ENCODE measurements at places on chromosomes 1 and 21.
A peak's percentile ranks its signal among the peaks of the same experiment; 100 is the strongest.

GRCh38 chr1:54811066-54811465 lies 9.9 kb upstream of the TTC22 start:
- H3K27ac ChIP-seq = no peak overlapping the region
- H3K4me3 ChIP-seq = no peak overlapping the region
- no peaks in the 10 kb centered on the region for H3K36me3 ChIP-seq
- H3K4me1 ChIP-seq = peaks cover 4% of the 10 kb centered on the region

GRCh38 chr1:110763149-110763548 lies 88.4 kb upstream of the KCNA3 start:
- H3K27me3 ChIP-seq = no peaks in the 10 kb centered on the region
- no peaks in the 10 kb centered on the region for H3K36me3 ChIP-seq
- no peaks in the 10 kb centered on the region for H3K4me1 ChIP-seq
- H3K4me3 ChIP-seq = no peak overlapping the region
- no peak for DNase-seq

DNA sequence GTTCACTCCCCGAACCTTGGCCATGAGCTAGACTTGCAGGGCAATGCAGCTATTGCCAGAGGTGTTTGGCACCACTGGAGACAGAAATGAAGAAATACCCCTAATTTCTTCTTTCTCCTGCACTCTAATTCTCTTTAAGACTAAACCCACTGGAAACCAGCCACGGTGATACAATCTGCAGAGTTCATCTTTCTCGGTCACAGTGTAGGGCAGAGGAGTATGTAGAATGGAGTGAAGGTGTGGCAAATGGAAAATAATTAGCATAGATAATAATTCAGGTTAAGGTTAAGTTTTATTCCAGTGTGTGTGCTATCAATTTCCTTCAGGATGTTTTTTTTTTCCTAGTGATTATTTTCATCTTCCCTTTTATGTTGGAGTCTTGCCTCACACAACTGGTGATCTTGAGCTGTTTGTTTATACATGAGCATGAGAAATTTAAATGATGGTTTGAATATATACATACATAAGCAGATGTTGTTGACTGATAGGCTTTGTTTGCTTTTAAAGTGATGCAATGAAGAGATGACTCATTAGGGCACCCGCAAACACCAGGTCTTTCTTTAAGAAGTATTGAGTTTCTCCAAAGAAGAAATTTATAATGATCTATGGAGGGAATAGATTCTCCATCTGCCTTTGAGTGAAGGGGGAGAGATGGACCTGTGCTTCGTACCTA lies 81.9 kb downstream of the SPATA17 start:
- H3K27ac ChIP-seq = no peak overlapping the region
- no peaks in the 10 kb centered on the region for H3K27me3 ChIP-seq
- H3K36me3 ChIP-seq = no peaks in the 10 kb centered on the region
- peak; percentile 4 for DNase-seq
- H3K4me1 ChIP-seq = no peaks in the 10 kb centered on the region

DNA sequence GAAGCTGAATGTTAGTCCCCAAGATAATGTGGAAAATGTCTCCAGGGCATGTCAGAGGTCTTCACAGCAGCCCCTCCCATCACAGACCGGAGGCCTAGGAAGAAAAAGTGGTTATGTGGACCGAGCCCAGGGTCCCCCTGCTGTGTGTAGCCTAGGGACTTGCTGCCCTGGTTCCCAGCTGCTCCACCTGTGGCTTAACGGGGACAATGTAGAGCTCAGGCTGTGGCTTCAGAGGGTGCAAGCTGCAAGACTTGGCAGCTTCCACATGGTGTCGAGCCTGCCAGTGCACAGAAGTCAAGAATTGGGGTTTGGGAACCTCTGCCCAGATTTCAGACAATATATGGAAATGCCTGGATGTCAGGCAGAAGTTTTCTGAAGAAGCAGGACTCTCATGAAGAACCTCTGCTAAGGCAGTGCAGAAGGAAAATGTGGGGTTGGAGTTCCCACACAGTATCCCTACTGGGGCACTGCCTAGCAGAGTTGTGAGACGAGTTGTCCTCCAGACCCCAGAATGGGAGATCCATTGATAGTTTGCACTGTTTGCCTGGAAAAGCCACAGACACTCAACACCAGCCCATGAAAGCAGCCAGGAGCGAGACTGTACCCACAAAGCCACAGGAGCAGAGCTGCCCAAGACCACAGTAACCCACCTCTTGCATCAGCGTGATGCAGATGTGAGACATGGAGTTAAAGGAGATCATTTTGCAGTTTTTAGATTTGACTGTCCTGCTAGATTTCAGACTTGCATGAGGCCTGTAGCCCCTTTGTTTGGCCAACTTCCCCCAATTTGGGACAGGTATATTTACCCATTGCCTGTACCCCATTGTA lies 204.9 kb downstream of the MRPL39 start:
- H3K4me1 ChIP-seq = no peaks in the 10 kb centered on the region
- H3K36me3 ChIP-seq = no peaks in the 10 kb centered on the region
- H3K27me3 ChIP-seq = no peaks in the 10 kb centered on the region
- DNase-seq = no peak

GRCh38 chr1:21766210-21766609 lies 16.7 kb downstream of the USP48 start:
- H3K4me1 ChIP-seq = peaks cover 9% of the 10 kb centered on the region
- no peaks in the 10 kb centered on the region for H3K27me3 ChIP-seq
- H3K27ac ChIP-seq = no peak overlapping the region

DNA sequence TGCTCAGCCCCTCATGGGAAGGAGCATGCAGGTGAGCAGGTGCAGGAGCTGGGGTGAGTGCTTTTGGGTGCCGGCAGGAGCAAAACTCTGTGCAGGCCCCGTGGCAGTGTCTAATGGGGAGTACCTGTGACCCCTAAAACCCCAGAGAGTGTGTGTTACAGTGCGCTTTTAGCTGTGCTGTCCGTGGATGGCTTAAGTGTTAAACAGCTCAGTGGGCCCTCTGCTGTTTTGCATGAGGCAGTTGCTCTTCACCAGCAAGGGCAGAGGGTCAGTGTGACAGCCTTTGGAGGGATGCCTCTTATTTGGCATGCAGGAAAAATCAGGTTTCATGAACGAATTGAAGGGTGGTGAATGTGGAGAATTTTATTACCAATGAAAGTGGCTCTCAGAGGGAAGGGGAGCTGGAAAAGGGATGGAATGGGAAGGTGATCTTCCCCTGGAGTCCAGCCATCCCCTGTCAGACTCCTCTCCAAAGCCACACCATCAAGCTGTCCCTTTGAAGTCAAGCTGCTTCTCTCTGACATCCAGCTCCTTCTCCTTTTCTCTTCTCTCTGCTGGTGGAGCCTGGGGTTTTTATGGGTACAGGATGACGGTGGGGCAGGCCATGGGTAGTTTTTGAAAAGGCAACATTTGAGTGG lies 17.0 kb upstream of the ALG14 start:
- H3K36me3 ChIP-seq = no peaks in the 10 kb centered on the region
- no peak overlapping the region for H3K27ac ChIP-seq
- H3K4me3 ChIP-seq = no peak overlapping the region

DNA sequence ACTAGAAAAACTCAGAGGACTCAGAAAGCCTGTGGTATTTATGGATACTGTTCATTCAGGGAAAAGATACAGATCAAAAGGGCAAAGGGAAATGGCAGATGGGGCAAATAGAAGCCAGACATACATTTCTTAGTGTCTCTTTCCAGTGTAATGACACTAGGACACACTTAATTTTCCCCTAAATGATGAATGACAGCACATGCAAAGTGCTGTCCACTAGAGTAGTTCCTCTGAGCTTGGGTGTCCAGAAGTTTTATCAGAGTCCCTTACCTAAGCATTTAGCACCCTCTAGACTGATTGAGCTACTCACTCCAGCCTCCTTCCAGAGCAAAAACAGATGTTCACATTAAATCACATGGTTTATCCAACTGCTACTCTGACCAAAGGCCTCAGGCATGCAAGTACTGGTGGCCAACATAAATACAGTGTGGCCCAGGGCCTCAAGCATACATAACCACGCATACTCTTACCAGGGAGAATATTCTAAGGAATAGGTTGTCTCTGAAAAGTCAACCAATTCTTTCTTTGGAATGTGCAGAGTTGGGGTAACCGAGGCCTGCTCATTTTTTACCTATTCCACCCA lies 166.9 kb downstream of the NCAM2 start:
- H3K4me3 ChIP-seq = no peak overlapping the region
- H3K4me1 ChIP-seq = peaks cover 13% of the 10 kb centered on the region

DNA sequence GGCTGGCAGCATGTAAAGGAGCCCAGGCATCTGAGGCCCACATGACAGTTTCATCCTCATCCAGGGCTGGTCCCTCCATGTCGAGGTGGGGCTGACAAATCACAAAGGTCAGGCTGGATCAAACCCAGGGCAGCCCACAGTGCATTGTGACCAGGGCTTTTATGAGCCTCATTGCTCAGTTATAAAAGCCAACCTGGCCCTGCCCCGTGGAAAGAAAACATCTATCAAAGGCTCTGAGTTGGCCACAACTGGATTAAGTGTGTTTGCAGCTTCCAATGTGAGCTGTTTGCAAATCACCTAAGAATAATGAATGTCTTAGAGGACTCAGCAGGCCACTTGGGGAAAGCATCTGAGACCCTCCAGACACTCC lies 45.4 kb downstream of the GRHL3 start:
- H3K27me3 ChIP-seq = no peaks in the 10 kb centered on the region
- H3K27ac ChIP-seq = peak overlapping the region; percentile 6

DNA sequence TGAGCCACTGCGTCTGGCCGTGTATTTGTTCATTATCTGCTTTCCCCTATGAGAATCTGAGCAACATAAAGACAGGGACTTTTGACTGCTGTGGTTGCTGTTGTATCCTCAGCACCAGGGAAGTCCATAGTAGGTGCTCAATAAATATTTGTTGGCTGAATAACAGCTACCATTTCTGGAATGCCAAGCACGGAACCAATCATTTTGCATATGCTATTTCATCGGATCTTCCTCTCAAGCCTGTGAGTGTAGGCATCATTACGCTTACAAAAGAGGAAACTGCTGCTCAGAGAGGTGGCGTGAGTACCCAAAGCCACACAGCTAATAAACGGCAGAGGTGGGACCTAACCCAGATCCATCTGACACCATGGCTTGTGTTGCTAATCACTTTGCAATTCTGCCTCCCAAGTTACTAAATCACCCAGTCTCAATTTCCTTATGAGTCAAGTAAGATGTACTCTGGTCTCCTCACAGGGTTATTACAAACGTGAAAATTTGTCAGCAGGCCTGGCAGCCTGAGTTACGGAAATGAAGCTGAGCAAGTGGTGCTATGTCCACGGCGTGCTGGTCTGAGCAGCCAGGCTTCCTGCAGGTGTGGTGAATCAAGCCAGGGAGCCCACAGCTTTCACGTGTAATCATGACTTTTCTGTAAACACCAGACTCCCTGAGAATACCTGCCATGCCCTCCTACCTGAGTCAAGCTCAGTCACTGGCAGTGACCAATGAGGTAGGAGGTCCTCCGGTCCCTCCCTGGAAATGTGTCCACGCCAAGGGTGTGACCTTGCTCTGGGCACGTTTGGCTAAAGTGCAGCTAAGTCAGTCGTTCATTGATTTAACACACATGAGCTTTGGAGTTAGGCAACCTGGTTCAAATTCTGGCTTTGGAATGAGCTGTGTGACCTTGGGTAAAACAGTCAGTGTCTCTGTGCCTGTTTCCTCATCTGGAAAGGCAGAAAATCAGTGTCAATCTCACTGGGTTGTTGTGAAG lies 4.8 kb upstream of the RHCE start:
- peak; percentile 30 for DNase-seq
- H3K27me3 ChIP-seq = no peaks in the 10 kb centered on the region
- no peaks in the 10 kb centered on the region for H3K36me3 ChIP-seq
- H3K27ac ChIP-seq = no peak overlapping the region

GRCh38 chr21:41006636-41007035 lies 159.7 kb upstream of the DSCAM start:
- H3K36me3 ChIP-seq = no peaks in the 10 kb centered on the region
- no peak overlapping the region for H3K4me3 ChIP-seq
- no peaks in the 10 kb centered on the region for H3K27me3 ChIP-seq
- DNase-seq = no peak

GRCh38 chr1:100107696-100108095 lies 25.0 kb downstream of the SASS6 start:
- H3K4me1 ChIP-seq = no peaks in the 10 kb centered on the region
- no peak overlapping the region for H3K4me3 ChIP-seq
- no peak for DNase-seq
- peaks cover 3% of the 10 kb centered on the region for H3K36me3 ChIP-seq
- H3K27ac ChIP-seq = no peak overlapping the region

GRCh38 chr21:16642353-16642752 lies 870.5 kb upstream of the CXADR start:
- H3K4me3 ChIP-seq = no peak overlapping the region
- no peaks in the 10 kb centered on the region for H3K36me3 ChIP-seq
- no peak for DNase-seq
- H3K4me1 ChIP-seq = no peaks in the 10 kb centered on the region

DNA sequence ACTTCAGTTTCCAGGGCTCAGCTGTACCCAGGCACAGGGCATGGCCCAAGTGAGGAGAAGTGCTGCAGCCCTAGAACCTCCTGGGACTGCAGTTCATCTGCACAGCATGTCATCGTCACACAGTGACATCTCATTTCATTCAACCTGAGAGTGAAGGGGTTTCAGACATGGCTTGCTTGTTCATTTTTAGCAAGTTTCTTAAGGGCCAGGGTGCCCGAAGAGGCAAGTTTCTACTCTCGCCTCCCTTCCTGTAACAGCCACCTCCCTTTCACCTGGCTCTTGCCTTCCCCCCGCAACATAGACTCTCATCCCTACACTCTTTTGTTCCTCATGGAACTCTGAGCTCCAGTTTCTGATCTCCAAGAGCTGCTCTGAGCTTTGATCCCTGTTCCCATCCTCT lies 108.1 kb downstream of the C1orf21 start:
- H3K36me3 ChIP-seq = no peaks in the 10 kb centered on the region
- H3K27me3 ChIP-seq = no peaks in the 10 kb centered on the region
- no peak overlapping the region for H3K27ac ChIP-seq
- no peak overlapping the region for H3K4me3 ChIP-seq
- peaks cover 8% of the 10 kb centered on the region for H3K4me1 ChIP-seq
- DNase-seq = no peak

GRCh38 chr21:14382486-14382834 lies 486 bp downstream of the HSPA13 start:
- H3K36me3 ChIP-seq = peaks cover 2% of the 10 kb centered on the region
- H3K27ac ChIP-seq = peak overlapping the region; percentile 90
- peak overlapping the region; percentile 89 for H3K4me3 ChIP-seq

- peaks cover 9% of the 10 kb centered on the region for H3K4me1 ChIP-seq
- H3K27me3 ChIP-seq = no peaks in the 10 kb centered on the region
- peak; percentile 26 for DNase-seq
- peak overlapping the region; percentile 2 for H3K27ac ChIP-seq
- H3K36me3 ChIP-seq = peaks cover 74% of the 10 kb centered on the region
Observed at GRCh38 chr1:154263465-154264332, 8.7 kb upstream of the HAX1 start.

- DNase-seq = peak; percentile 12
- H3K27me3 ChIP-seq = peaks cover 18% of the 10 kb centered on the region
- H3K36me3 ChIP-seq = no peaks in the 10 kb centered on the region
Observed at GRCh38 chr1:44154049-44154448, 12.6 kb upstream of the KLF18 start.

DNA sequence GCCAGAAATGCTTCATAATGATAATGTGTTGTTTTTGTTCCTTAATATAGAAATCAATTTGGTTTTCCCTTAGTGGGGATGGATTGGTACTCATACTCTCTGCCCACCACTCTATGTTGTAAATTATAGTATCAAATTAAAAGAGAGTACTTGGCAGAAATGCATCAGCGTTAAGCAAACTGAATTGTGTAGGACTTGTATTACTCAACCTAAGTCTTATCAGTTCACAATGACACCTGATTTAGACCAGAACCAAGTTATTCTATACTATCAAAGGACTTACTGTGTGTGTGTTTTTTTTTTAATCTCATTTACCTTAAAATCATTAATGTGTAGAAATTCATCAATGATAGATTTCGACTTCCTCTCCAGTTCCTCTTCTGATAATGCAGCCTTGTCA lies 62.0 kb upstream of the HP1BP3 start:
- peaks cover 14% of the 10 kb centered on the region for H3K4me1 ChIP-seq
- DNase-seq = no peak
- H3K27ac ChIP-seq = no peak overlapping the region
- H3K4me3 ChIP-seq = no peak overlapping the region
- H3K36me3 ChIP-seq = peaks cover 18% of the 10 kb centered on the region

Data from astrocyte (in vitro differentiated cells and primary cell).